NT2/D1 (cell line): ENCODE measurements at places on chromosomes 7 and 10.

- DNase-seq = no peak
These were observed 64.0 kb downstream of the CCDC3 start for GRCh38 chr10:12937527-12937926.

- DNase-seq = no peak
These were observed 12.2 kb downstream of the KCNMA1 start for GRCh38 chr10:77625379-77625778.

DNA sequence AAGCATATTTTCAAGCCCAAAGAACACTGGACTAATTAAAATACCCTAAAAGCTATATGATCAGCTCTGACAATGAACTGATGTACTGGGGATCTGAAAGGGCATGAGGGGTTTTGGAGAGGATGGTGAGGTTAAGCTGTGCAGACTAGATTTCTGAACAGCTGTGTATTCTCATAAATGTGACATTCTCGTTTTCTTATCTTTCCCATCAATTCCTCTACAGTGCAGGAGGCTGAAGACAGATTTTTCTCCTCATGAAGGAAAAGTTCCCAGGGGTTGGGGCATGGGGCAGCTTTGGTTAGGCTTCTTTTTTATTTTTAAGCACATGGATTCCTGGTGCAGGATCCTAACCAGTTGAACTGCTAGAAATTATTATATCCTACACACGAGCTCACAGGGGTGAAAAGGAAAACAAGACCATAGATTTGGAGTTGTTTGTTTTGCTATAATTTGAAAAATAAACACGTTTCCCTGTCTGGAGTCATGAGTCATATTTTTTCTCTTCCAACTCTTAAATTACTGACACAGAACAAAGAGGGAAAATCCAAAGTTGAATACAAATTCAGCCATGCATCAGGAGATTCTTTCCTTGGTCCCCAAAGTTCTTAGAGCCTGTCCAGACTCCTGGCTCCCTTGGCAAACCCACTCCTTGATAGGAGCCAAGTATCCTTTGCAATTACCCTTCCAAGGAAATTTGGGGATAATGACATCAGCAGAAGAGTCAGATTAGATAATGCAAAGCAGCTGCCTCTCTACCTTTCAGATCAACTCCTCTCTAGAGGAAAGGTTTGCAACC lies 147.7 kb upstream of the NPVF start:
- no peak for DNase-seq

DNA sequence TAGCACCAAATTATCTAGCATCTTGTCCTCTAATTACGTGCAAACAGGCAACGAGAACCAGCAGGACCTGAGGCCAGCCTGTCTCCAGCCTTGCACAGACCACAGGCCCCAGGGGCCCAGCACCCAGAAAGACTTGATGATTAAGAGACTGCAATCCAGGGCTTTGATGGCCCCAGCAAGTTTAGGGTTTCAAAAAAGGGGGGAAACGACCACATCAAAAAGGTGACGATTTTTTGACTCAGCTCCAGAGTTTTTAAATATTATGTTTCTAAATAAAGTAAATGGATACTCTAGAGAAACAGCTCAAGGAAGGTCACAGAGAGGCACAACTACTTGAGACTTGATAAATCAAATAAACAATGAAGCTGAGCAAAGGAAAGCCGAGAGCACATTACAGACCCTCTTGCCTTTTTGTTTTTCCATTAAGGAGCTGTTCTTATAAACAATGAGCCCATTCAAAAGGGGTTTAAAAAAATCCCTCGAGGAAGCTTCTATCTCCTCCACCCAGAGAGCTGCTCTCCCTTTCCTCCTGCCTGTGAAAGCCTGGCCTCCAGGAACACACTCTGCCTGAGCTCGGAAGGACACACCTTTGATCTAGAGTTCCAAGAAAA lies 44.1 kb downstream of the GLI3 start:
- peak; percentile 74 for DNase-seq

DNA sequence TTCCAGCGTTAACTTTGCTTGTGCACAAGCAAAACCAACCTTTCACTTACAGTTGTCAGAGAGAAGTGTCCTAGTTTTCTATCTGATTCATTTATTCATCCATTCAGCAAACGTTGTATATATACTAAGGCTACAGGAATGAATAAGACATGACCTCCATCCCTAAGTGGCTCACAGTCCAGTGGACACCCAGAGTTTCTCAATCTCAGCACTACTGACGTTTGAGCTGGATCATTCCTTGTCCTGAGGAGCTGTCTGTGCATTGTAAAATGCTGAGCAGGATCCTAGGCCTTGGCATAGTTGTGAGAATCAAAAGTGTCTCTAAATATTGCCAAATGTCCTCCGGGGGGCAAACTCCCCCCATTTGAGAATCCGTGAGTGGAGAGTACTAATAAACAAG lies 166.7 kb upstream of the PRKCQ start:
- no peak for DNase-seq

DNA sequence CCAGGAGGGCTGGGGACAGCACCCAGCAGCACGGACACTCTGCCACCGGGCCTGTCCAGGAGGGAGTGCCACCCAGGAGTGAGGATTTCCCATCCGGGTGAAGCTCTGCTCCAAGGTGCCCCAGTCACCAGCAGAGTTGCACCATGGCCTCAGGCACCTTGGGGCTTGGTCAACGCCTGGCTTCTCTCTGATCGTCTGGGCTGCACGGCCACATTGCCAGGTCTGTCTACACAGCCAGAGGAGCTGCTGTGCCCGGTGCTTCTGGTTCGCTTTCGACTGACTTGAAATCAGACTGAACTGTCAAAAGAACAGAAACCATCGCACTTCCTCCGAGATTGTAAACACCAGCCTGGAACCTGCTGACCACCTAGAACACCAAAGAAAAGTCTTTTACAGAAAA lies 12.0 kb downstream of the SHH start:
- no peak for DNase-seq

DNA sequence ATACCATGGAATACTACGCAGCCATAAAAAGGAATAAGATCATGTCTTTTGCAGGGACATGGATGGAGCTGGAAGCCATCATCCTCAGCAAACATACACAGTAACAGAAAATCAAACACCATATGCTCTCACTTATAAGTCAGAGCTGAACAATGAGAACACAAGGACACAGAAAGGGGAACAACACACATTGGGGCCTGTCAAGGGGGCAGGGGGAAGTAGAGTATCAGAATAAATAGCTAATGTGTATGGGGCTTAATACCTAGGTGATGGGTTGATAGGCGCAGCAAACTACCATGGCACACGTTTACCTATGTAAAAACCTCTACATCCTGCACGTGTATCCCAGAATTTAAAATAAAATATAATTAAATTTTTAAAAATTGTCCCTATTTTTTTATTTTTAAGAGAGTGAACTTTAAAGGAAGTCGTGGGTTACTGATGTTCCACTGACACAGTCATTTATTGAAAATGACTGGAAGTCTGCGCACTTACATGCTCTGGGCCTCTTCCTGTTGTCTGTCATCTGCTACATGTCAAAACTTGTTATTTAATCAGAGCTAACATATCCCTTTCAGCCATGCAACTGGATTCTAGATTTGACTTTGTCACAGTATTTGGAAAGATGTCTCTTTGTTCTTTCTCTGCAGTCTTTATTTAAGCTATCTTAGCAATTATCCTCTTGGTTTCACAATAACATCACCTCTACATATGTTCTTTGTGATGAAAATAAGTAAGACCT lies 73.7 kb upstream of the ABCB5 start:
- DNase-seq = no peak
